ENCODE measurements at places on chromosomes 5 and 9. TPM values are rescaled to one million over a fixed set of nuclear protein-coding genes. Genes with fewer than 3 reads are reported as not detected.

GRCh38 chr5:90329911-90330310 is 79.6 kb downstream of the CETN3 start:
- no peak overlapping the region for H3K27ac ChIP-seq
- no peaks in the 10 kb centered on the region for H3K4me1 ChIP-seq
- H3K4me3 ChIP-seq: no peak overlapping the region
- no peak for DNase-seq
- H3K27me3 ChIP-seq: no peaks in the 10 kb centered on the region

Gene CNTLN
- not detected for total RNA-seq

Gene ADRA1B
- total RNA-seq: 8.3 TPM

- peak overlapping the region; percentile 78 for H3K27ac ChIP-seq
- H3K4me3 ChIP-seq: no peak overlapping the region
- DNase-seq: no peak
- no peaks in the 10 kb centered on the region for H3K27me3 ChIP-seq
Observed at GRCh38 chr5:126003309-126003708, 419.9 kb upstream of the GRAMD2B start.

Measured in Panc1 (cell line).